ENCODE measurements at places on chromosomes 2 and 18.

- DNase-seq, result no peak
Measured at GRCh38 chr2:235191486-235191885, 239.7 kb downstream of the SH3BP4 start.

- DNase-seq, result no peak
Measured at GRCh38 chr18:38932752-38933151, 1367.2 kb upstream of the CELF4 start.

DNA sequence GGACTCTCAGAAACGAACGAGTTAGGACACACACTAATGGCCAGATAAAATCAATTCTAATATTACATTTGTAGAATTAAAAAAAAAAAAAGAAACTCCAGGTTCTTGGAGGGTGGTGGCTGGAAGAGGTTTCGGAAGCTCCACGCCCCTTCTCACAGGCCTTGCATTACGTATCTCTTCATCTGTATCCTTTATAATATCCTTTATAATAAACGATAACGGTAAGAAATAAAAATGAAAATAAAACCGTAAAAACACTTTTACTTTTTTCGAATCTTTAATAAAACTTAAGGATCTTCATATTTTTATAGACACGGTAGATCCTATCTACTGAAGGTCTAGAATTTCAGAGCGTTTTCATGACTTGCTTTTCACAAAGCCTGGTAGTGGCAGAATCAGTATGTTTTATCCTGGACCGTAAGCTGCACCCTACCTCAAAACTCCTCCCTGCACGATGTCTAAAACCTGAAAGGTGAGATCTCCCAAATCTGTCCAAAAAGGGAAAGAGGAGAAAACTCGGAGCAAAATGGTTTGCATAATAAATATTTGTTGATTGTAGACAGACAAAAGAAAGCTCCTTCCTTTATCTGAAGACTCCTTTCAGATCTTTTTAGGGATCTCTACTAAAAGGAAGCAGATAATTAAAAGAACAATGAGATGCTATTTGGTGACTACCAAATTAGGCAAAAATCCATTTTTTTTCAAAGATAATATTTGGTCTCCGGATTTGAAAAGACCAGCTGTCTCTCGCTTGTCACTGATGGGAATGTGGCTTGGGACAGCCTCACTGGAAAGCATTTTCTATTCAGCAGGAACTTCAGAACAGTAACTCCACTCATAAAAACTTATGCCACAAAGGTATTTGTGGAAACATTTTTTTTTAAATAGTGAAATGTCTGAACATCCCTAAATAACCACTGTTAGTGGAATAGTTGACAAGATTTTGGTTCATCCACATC lies 2.0 kb upstream of the CXCR4 start:
- DNase-seq, result no peak

DNA sequence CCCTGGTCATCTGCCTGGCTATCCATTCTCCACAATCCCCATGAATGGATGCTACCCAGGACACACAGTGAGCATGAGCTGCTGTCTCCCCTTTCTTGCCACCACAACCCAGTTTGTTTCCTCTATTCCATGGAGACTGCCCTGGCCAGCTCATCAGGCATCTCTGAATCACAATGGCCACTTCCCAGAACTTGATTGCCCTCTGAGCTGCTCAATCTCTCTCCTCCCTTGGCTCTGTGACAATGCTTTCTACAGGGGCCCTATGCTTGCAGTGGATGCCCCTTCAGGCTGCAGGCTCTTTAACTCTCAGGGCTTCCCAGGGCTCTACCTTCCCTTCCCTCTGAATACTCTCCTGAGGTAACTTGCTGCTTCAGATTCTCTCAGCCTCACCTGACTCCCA lies 14.4 kb upstream of the SLC4A5 start:
- no peak for DNase-seq

GRCh38 chr18:48680339-48681250 lies 141.8 kb downstream of the CTIF start:
- DNase-seq, result no peak

DNA sequence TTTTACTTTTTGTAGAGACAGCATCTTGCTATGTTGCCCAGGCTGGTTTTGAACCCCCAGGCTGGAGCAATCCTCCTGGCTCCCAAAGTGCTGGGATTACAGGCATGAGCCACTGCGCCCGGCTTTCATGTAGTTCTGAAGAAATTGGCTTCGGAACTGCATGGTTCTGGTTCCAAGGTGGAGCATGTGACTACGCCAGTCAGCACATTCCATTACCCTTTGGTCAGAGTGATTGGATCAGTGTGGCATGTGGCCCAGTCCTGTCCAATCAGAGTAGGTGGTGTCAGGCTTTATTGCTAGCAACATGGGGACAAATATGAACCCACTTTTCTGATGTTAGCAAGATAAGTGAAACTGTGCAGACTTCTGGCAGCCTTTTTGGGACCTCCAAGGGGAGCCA lies 16.3 kb upstream of the ATOH8 start:
- no peak for DNase-seq

GRCh38 chr2:46970334-46971288 lies 55.0 kb upstream of the MCFD2 start:
- no peak for DNase-seq

- no peak for DNase-seq
Measured at GRCh38 chr2:241189093-241189855, 797 bp downstream of the ANO7 start.

GRCh38 chr2:236848501-236848900 lies 237.2 kb upstream of the COPS8 start:
- no peak for DNase-seq

- no peak for DNase-seq
Measured at GRCh38 chr2:151619337-151619989, 114.8 kb downstream of the NEB start.

- DNase-seq, result no peak
Measured at GRCh38 chr2:239876271-239876947, 148.7 kb downstream of the NDUFA10 start.

DNA sequence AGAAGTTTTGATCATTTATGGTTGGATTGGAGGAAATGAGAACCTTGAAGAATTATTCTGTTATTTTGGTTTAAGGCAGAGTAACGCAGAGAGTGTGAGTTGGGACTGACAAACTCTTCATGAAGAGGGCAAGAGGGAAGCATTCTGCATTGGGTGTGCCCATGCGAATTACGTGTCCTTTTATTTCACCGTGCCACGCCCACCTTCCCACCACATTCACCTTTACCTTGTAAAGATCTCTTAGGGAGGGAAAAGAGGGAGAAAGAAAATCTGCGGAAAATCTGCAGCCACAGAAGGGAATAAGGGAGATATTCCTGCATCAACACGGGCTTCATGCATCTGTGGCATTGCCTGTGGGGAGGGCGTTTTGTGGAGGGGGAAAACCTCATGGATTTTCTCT lies 31.8 kb downstream of the SLC9A4 start:
- DNase-seq, result no peak

GRCh38 chr2:224970311-224970710 lies 72.0 kb downstream of the DOCK10 start:
- DNase-seq, result no peak
